ENCODE measurements at places on chromosomes 11 and 22. TPM values are rescaled to one million over a fixed set of nuclear protein-coding genes. Genes with fewer than 3 reads are reported as not detected.

DNAJB7 gene
- total RNA-seq: not detected

TMPRSS6 gene
- 12.6 TPM for total RNA-seq

RIC8A gene
- total RNA-seq: 83.7 TPM

RGL4 gene
- total RNA-seq: 0.07 TPM

GDPD5 gene
- 32.4 TPM for total RNA-seq

MYEOV gene
- not detected for total RNA-seq

DDX25 gene
- 3.8 TPM for total RNA-seq

MTCH2 gene
- 82.7 TPM for total RNA-seq

DNA sequence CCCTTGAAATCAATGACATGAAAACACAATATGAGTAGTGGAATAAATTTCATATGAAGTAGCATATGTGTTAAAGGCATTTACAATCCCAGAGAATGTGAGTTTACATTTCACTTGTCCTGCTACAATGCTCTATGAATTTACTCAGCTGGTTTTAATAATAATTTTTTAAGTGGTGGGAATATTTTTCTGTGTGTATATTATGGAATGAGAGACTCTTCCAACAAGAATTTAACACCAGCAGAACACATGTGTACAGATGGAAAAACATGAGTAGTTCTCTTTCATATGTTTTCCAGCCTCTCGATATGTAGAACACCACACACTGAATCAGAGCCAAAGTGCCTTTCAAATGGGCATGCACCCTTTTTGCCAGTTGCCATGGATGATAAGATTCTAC, 170.4 kb downstream of the MAML2 start:
- no peaks in the 10 kb centered on the region for H3K27me3 ChIP-seq
- peaks cover 17% of the 10 kb centered on the region for H3K4me1 ChIP-seq
- no peak overlapping the region for H3K27ac ChIP-seq
- H3K4me3 ChIP-seq: no peak overlapping the region

- H3K4me1 ChIP-seq: no peaks in the 10 kb centered on the region
- H3K27ac ChIP-seq: no peak overlapping the region
- no peaks in the 10 kb centered on the region for H3K27me3 ChIP-seq
- peaks cover 7% of the 10 kb centered on the region for H3K36me3 ChIP-seq
- H3K4me3 ChIP-seq: no peak overlapping the region
Observed at GRCh38 chr11:17991783-17992433, 20.9 kb downstream of the SERGEF start.

DNA sequence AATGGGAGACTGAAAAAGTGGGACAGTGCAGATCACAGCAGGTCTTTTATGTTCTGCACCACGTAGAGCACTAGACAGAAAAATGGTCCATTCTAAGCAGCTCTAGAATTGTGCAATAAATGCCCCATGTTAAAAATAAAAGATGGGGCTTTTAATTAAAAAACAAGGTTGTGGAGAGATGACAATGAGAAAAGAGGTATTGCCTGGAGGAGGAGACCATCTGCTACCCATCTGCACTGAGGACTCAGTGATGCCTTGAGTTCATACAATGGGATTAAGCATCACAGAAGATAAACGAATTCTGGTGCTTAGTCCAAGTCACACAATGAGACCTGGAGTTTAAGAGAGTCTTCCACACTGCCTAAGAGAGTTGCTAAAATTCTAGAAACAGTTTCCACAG, 73.6 kb downstream of the PAK1 start:
- no peaks in the 10 kb centered on the region for H3K27me3 ChIP-seq
- H3K27ac ChIP-seq: no peak overlapping the region
- no peak overlapping the region for H3K4me3 ChIP-seq
- H3K36me3 ChIP-seq: peaks cover 6% of the 10 kb centered on the region
- peaks cover 20% of the 10 kb centered on the region for H3K4me1 ChIP-seq

DNA sequence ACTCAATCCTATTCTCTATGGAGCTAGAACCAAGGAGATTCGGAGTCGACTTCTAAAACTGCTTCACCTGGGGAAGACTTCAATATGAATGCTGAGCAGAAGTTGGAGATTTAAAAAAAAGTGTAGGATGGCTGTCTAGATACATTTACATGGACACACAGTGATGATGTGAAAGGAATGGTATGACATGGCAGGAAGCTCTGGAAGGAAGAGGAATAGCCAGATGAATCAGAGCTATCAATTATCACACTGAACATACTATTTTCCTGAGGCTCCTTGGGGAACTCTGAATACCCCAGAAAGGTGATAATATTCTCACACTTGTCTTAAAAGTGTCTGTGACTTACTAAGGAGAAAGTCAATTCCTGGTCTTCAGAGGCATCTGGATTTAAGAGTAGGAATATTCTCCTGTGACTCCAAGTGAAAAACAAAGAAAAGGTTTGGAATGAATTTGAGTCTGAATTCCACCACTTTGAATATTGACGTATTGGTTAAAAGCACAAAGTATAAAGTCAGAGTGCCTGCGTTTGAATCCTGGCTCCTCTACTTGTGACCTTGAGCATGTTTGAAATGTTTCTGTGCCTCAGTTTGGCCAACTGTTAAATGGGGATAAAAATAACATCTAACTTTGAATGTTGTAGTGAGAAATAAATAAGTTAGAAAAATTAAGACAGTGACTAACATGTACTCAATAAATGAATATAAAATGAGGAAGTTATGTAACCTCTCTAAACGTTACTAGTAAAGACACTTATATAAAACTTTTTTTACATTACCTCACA, 1.3 kb downstream of the OR52D1 start:
- no peak overlapping the region for H3K4me3 ChIP-seq
- no peak overlapping the region for H3K27ac ChIP-seq
- H3K4me1 ChIP-seq: no peaks in the 10 kb centered on the region
- no peaks in the 10 kb centered on the region for H3K27me3 ChIP-seq

GRCh38 chr11:69460540-69461257, 20.8 kb upstream of the LINC01488 start:
- DNase-seq: no peak
- H3K27me3 ChIP-seq: no peaks in the 10 kb centered on the region
- peaks cover 4% of the 10 kb centered on the region for H3K4me1 ChIP-seq
- H3K36me3 ChIP-seq: peaks cover 3% of the 10 kb centered on the region
- H3K27ac ChIP-seq: no peak overlapping the region
- H3K4me3 ChIP-seq: no peak overlapping the region

DNA sequence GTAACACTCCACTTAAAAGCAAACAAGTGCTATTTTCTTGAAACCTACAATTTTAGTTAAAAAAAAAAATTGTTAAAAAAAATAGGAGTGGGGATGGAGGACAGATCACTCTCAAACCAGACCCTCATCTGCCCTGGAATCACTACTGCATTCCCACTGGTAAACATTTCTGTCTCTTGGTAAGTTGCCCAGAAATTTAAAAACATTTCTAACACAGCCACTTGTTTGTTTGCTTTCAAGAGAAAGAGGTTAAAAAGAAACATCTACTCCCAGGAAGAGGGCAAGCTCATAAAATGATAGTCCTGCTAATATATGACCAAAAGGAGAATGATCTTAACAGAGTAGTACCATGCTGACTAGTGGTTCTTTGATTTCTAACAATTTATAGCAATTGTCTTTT, 83.3 kb downstream of the SGSM3 start:
- no peaks in the 10 kb centered on the region for H3K27me3 ChIP-seq
- H3K4me1 ChIP-seq: peaks cover 11% of the 10 kb centered on the region
- H3K4me3 ChIP-seq: no peak overlapping the region
- DNase-seq: no peak
- H3K27ac ChIP-seq: no peak overlapping the region
- H3K36me3 ChIP-seq: peaks cover 5% of the 10 kb centered on the region

- DNase-seq: no peak
- no peak overlapping the region for H3K27ac ChIP-seq
- peaks cover 27% of the 10 kb centered on the region for H3K27me3 ChIP-seq
- H3K4me1 ChIP-seq: peaks cover 9% of the 10 kb centered on the region
- no peak overlapping the region for H3K4me3 ChIP-seq
Observed at GRCh38 chr22:46551321-46551720, 13.9 kb upstream of the CELSR1 start.

DNA sequence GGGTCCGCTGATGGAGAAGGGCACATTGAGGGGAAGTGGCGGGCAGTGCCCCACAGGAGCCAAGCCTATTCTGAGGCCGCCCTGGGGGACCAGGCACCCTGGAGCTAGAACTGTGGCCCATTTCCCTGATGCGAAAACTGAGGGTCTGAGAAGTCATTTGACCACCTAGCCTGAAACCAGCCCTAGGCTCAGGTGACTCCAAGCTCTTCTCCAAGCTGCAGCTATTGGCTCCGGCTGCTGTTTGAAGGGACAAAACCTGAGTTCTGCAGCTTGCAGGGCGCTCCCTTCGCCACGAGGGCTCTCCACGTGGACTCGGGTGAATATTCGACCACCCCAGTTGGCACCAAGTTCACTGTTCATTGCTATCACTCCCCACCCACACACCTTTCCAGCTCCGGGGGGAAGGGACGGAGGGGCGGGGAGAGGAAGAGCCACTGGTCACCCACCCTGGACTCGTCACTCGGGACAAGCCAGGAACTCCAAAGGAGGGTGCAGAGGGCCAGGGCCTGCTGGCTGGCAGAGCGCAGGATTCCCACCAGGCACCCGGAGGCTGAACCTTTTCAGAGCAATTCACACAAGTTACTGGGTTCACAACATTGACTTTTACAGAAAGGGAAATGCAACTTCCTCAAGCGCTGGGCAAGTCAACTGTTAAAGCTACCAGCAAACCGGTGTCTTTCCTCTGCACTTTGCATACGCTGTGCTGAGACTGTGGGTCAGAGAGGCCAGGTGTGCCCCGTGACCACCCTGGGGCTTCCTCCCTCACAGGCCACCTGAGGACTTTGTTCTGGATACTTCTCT, 1.1 kb upstream of the RAC2 start:
- H3K27ac ChIP-seq: no peak overlapping the region
- peaks cover 4% of the 10 kb centered on the region for H3K27me3 ChIP-seq
- DNase-seq: no peak
- no peaks in the 10 kb centered on the region for H3K36me3 ChIP-seq

DNA sequence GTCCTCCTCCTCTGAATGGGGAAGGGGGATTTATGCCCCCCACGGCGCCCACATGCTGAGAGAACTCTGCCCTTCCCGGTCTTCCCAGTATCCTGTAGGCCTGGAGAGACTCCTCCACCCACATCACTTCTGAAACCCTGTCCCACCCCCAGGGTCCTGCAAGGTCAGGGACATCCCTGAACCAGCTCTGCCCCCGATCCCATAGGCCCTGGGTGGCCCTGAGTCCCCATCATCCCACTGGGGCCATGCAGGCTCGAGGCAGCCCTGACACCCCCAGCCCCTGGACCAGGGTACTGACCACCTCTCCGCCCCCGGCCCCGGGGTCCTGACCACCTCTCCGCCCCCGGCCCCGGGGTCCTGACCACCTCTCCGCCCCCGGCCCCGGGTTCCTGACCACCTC, 11.7 kb downstream of the B4GALNT4 start:
- no peak for DNase-seq
- H3K27ac ChIP-seq: no peak overlapping the region
- peaks cover 4% of the 10 kb centered on the region for H3K4me1 ChIP-seq
- H3K27me3 ChIP-seq: no peaks in the 10 kb centered on the region
- peaks cover 21% of the 10 kb centered on the region for H3K36me3 ChIP-seq
- no peak overlapping the region for H3K4me3 ChIP-seq

DNA sequence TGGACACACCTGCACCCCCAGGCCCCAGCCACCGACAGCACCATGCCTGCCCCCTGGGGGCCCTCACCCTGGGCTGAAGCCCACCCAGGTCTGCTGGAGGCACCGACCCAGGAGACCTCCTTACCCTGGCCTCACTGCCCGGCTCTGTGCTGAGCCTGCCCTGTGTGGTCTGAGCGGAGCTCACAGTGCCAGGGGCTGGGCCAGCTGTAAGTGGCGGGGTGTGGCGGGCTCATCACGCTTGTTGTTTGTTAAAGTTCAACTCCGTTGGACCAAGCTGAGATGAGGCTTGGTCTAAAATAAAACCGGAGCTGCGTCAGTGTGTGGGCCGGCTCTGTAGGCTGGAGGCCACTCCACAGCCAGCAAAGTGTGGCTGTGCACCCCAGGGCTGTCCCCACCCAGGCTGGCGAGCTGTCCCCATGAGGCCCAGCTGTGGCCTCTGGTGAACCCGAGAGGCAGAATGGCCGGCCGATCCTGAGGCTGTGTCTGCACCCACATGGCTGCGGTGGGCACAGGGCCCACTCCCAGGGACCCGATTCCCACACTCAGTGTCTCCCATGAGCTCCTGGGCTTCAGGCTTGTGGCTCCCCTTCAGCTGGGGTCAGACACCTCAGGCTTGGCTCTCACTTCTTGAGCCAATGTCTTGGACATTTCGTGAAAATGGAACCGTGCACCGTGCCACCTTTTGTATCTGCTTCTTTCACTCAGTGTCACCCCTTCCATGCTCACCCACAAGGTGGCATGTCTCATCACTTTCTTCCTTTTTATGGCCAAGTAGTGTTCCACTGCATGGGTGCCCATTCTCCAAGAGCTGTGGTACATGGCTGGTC, 137.9 kb downstream of the CTTN start:
- no peak overlapping the region for H3K27ac ChIP-seq
- H3K27me3 ChIP-seq: no peaks in the 10 kb centered on the region
- no peaks in the 10 kb centered on the region for H3K36me3 ChIP-seq
- DNase-seq: no peak
- no peaks in the 10 kb centered on the region for H3K4me1 ChIP-seq

GRCh38 chr11:57461841-57462489, 1.6 kb downstream of the RTN4RL2 start:
- peaks cover 15% of the 10 kb centered on the region for H3K4me1 ChIP-seq
- H3K36me3 ChIP-seq: peaks cover 1% of the 10 kb centered on the region
- no peak overlapping the region for H3K27ac ChIP-seq
- DNase-seq: no peak
- peaks cover 68% of the 10 kb centered on the region for H3K27me3 ChIP-seq

DNA sequence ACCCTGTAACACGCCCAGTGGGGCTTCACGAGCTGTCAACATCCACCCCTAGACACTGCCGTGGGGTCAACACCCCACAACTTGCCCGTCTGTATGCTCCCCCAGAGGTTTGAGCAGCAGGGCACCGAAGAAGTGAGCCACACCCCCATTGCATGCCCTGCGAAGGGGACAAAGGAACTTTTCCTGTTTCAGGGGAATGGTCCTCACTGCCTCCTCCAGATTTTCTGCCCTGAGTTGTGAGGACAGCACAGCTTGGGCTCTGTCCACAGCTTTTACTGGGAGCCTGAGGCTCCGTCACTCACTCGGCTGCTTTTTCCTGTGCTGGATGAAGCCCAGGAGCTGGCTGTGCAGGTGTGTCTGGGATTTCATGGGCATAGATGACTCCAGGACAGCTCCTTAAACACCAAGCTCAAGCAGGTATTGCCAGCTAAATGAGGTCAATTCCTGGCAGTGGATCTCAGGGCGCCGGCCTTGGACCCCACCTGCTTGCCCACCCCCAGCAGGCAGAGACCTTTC, 40.2 kb upstream of the CCDC188 start:
- H3K36me3 ChIP-seq: no peaks in the 10 kb centered on the region
- peaks cover 7% of the 10 kb centered on the region for H3K27me3 ChIP-seq
- H3K27ac ChIP-seq: no peak overlapping the region
- H3K4me3 ChIP-seq: no peak overlapping the region
- peaks cover 16% of the 10 kb centered on the region for H3K4me1 ChIP-seq

DNA sequence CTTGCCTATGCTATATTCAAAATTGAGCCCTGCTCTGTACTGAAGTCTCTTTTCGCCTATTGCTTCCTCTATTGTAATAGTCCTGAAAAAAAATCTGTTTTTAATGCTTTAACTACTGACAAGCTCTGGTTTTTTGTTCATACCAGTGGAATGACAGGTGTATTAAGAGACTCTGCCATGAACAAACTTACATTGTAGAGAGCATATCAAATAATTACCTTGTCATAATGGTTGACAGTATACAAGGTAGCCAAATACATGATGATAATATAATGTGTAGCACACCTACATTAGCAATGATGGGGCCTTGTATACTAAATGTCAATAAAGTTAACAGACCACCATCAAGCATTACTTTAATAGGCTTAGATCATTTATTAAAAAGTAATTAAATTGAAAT, 175.0 kb downstream of the DYNC2H1 start:
- H3K27ac ChIP-seq: no peak overlapping the region
- no peaks in the 10 kb centered on the region for H3K27me3 ChIP-seq
- H3K4me1 ChIP-seq: no peaks in the 10 kb centered on the region
- no peak overlapping the region for H3K4me3 ChIP-seq
- no peak for DNase-seq
- peaks cover 7% of the 10 kb centered on the region for H3K36me3 ChIP-seq
